CD4-positive, alpha-beta T cell treated with Interleukin-10 for 1 hour (primary cell): ENCODE measurements at places on chromosomes 12 and 14.
A peak's percentile ranks its signal among the peaks of the same experiment; 100 is the strongest.

DNA sequence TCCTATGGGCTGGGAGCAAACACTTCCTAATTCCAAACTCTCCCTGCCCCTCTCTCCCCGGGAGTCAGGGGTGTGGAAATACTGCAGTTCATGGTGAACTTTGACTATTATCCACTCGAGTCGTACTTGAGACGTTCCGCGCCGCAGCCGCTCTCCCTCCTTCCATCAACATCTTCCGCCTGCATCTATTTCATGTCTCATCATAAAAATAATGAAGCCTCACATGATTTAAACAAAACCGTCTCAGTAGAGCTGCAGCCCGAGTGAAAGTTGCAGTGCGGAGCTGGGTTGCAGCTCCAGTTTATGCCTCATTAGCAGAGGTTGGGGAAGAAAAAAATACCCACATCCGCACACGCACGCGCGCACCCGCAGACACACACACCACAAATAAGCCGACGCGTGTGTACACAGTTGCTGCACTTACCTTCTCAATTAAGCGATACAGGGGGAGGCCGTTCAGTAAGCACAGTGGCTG, 283 bp downstream of the LMO3 start:
- no peak for DNase-seq

- no peak for DNase-seq
Observed at GRCh38 chr14:44112774-44113460, 394.2 kb downstream of the FSCB start.

DNA sequence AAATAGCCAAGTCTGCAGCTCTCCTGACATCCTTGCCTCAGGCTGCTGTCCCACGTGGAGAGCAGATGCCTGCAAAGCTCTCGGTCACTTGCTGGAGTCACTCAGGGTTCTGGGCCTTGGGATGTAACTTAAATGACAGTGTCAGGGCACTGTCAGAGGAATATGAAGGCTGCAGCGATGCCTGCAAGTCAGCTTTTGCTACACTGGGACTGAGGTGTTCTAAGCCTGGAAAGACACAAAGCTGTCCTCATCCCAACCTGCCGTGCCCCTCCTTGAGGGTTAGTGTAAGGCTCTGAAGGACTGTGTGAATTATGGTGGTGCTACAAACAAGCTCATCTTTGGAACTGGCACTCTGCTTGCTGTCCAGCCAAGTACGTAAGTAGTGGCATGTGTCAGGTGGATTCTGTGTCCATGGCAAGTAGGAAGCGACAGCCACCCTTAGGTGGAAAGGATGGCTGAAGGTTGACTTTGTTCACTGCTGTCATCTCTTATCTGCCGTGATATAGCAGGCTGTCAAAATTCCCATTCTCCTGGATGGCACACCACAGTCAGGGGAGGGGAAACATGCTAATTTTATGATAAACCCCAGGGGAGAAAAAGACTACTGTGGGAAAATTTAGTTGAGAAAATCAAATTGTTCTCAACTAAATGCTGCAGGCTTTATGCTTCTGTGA, 79.9 kb downstream of the DAD1 start:
- no peak for DNase-seq

DNA sequence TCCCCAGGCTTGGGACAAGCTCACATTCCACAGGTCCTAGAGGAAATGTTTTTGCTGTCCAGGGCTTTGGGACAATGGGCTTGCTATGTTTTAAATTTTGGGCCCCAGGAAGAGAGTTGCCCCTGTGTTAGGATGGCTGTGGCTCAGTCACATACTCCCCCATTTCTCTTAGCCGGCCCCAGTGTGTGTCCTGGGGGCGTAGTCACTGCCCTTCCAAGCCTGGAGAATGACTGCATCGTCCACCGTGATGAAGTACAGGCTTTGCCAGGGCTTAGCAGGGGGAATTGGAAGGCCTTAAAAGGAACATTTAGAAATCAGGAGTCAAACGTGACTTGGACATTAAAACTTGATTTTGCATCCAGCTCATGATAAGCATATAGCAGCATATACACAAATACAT, 293.6 kb downstream of the CACNA1C start:
- no peak for DNase-seq

DNA sequence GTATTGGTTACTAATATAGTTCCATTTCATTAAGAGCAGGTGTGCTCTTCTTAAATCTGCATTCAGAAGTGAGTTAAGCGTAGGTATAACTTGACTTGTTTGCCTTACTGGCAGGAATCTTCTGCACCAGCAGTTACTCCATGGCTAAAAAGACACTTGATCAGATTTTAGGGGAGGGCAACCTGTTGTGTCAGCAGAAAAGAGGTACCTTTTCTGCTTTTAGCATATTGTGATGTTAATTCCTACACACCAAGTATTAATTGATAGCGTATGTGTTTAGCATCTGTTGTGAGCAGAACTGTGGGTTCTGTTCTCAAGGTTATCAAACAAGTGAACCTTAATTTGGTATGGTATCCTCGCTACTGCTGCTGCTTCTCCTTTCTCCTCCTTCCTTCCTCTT, 38.3 kb downstream of the TTLL5 start:
- DNase-seq = no peak

- DNase-seq = no peak
Observed at GRCh38 chr12:120359128-120359527, 9.8 kb downstream of the MSI1 start.

GRCh38 chr14:64459405-64460136, 5.7 kb upstream of the AKAP5 start:
- DNase-seq = no peak

DNA sequence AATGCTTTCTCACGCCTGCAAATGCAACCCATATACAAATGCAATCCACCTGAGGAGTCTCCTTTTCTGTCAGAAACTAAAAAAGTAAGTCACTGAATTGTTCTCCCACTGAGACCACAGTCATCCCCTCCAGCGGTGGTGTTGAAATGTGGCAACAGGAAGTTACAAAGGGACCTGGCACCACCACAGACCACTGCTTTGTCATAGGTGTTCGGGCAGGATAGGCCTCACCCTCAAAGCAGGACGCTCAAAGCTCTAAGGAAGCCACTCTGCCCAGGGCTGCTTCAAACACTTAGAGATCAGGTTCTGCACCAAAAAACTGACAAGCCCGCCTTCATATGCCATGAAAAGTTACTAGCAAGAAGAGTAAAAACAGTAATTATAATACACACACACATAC, 11.3 kb downstream of the PHLDA1 start:
- DNase-seq = peak; percentile 78

GRCh38 chr14:103207388-103208072, 84.3 kb downstream of the TNFAIP2 start:
- no peak for DNase-seq

DNA sequence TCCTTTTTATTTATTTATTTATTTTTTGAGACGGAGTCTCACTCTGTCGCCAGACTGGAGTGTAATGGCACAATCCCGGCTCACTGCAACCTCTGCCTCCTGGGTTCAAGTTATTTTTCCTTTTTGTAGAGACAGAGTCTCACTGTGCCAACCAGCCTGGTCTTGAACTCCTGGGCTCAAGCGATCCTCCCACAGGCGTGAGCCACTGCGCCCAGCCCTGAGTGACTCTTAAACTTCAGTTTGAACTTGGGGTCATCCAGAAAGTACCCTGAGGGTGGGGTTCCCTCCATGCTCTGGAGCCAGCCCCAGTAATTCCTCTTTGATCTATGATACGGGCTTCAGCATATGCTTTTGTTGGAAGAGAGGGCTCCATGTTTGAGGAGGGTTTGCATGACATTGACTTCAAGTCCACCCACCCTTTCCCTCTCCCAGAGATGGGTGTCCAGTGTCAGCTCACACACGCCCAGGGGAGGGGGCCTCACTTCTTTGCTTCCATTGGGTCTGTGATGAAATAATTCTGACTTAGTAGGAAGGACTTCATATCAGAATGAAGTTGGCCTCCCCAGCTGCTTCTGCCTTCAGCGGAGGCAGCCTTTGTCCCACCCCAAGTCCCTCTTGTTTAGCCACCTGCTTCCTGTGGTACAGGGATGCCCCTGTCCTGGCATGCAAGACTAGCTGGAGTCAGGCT, 11.9 kb downstream of the SDS start:
- DNase-seq = no peak

- DNase-seq = no peak
Observed at GRCh38 chr12:461425-461824, 1.7 kb downstream of the B4GALNT3 start.

- DNase-seq = no peak
Observed at GRCh38 chr12:44224399-44225148, 388.7 kb downstream of the TMEM117 start.

DNA sequence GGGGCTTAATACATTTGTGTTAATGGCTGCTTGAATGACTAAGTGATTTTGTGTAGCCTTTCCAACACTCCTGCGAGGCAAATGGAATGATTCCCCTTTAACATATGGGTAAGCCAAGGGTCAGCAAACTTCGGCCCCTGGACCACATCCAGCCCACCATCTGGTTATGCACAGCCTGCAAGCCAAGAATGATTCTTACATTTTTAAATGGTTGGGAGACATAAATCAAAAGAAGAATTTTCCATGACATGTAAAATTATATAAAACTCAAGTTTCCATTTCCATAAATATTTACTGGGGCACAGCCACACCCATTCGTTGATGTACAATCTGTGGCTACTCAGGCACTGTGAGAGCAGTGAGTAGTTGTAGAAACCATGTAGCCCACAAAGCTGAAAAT, 9.0 kb downstream of the SLC8B1 start:
- DNase-seq = no peak

- DNase-seq = no peak
Observed at GRCh38 chr14:88639221-88639620, 76.4 kb downstream of the ZC3H14 start.

DNA sequence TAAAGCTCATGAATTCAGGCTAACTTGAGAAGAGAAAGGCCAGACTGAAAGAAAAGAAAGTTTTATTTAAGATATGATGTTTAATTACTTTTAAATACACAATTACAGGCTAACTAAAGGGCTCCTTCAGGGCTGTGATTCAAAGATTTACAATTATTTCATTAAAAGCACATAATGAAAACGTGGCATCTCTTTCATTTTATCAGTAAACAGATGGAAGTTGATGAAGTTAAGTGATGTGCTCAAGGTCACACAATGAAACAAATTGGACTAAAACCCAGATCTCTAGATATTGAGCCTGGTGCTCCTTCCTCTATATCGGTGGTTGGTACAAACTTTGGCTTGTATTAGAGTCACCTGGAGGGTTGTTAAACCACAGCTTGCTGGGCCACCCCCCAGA, 13.5 kb upstream of the NFKBIA start:
- DNase-seq = no peak

DNA sequence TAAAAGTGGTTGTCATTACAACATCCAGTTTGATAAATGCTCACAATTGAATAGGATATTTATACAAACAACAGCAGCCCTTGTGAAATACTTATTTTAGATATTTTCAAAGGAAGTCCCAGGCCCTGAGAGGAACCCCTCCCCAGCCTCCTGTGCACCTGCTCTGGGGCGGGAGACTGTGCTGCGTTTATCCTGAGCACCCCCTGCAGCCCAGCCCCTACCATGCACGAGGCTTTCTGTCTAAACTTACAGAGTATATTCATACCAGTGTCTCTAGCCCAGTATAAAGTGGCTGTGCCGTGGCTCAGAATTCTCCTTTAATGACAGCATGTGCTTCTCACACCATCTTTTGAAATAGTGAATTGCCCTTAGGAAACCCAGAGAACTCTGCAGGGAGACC, 1084.3 kb downstream of the TMEM121 start:
- no peak for DNase-seq

DNA sequence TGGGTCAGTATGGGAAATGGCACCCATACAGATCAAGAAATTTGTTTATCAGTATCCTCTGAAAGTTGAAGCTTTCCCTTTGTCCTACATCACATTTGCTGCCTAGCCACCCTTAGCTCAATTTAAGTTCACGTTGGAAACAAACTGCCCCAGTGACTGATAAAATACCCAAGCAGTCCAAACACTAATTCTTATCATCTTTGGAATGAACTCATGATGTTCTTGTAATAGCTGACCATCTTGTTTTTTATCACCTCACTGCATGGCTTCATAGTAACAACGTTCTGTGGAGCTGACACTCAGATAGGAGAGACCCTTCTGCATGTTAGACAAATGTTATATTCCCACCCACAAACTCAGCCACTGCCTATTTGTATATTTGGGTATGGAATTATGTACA, 93.4 kb downstream of the GPR135 start:
- no peak for DNase-seq

- no peak for DNase-seq
Observed at GRCh38 chr12:3178671-3179313, 101.6 kb downstream of the TSPAN9 start.

GRCh38 chr12:104588047-104588920, 131.5 kb downstream of the CHST11 start:
- DNase-seq = no peak

GRCh38 chr12:102054345-102054744, 7.4 kb downstream of the WASHC3 start:
- DNase-seq = no peak

DNA sequence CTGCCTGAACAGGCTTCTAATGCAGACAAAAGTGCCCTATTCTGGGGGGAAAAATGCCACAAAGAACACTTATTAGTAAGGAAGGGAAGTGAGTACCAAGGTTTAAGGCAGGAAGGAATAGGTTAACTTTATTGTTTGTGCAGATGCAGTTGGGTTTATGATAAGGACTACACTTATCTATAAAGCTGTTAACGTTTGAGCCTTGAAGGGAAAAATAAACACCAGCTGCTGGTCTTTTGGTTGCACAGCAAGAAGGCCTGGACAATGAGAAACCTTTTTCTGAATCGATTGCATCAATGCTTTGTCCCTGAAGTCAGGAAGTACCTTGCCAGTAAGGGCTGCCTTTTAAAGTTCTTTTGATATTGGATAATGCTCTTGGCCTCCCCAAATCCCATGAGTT, 407.8 kb downstream of the ATP23 start:
- no peak for DNase-seq

DNA sequence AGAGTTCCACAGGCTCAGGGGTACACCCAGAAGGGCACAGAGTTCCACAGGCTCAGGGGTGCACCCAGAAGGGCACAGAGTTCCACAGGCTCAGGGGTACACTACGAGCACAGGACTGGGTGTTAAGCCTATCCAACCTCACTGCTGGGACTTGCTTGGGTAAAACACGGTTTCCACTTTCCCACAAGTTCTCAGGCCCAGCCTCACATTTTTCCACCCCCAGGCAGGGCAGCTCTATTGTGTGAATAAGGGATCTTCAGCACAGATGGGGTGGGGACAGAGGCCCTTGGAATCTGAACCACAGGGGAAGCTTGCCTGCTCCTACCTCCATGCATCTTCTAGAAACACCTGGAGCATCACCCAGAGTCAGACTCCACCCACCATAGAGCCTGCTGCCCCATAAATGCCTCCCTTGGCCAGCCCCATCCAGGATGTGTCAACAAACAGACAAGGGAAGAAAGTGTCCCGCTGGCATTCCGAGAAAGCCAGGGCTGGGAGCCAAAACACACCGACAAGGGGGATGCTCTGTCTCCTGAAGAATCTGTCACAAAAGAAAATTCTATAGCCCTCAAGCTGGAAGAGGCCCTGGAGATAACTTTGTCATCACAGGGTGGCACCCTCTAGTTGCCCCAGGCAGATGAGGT, 4.8 kb downstream of the CRACR2A start:
- no peak for DNase-seq

- DNase-seq = no peak
Observed at GRCh38 chr14:88612981-88613380, 50.1 kb downstream of the ZC3H14 start.
